ENCODE measurements at places on chromosomes 6 and 20.

DNA sequence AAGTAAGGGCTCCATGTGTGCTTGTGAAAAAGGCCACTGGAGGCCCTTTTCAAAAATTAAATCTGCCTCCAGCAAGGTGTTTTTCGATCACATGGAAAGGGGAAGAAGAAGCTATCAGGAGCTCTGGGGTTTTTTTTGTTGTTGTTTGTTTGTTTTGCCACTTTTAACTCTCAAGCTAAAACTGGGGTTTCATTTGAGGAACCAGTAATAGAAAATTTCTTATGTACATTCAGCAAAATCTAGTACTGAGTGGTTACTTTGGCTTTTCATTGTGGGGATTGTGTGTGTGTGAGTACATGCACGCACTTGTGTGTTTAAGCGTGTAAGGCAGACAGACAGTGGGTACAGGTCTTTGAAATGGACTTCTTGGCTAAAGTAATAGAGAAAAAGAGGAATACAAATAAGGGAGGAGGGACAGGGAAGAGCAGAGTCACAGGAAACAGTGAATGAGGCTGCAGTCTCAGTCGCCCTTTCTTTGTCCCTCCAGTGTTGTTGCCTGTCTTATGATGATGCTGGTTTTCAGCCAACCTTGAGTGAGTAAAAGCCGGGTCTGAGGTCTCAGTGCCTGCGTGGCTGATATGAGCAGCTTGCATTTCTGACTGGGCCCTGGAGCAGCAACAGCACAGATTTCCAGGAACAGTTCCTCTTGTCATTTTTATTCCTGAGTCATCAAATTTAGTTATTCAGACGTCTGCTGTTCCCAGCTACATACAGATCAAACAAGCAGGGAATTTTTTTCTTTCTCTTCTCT lies 26.2 kb downstream of the SLC16A10 start:
- peak; percentile 23 for DNase-seq

DNA sequence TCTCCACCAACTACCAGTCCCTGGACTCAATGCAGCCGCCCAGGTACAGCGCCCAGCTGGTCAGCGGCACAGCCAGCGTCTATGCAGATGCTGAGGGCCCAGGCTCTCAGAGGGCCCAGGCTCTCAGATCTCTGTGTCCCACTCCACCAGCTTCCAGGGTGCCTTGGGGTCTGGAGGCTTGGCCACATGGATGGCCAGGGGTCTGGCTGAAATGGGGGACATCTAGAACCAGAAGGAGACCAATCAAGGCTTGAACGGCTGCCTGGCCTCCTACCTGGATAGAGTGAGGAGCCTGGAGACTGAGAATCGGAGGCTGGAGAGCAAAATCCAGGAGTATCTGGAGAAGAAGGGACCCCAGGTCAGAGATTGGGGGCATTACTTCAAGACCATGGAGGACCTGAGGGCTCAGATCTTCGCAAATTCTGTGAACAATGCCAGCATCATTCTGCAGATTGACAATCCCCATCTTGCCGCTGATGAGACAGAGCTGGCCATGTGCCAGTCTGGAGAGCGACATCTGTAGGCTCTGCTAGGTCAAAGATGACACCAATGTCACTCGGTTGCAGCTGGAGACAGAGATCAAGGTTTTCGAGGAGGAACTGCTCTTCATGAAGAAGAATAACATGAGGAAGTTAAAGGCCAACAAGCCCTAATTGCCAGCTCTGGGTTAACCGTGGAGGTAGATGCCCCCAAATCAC lies 44.1 kb upstream of the GRM4 start:
- no peak for DNase-seq

GRCh38 chr20:46156065-46156464 lies 38.0 kb downstream of the CD40 start:
- no peak for DNase-seq

- DNase-seq: no peak
Observed at GRCh38 chr6:22024973-22025467, 271.8 kb downstream of the PRL start.

- peak; percentile 96 for DNase-seq
Observed at GRCh38 chr6:2634139-2634964, 116.4 kb downstream of the MYLK4 start.

- DNase-seq: no peak
Observed at GRCh38 chr6:116426551-116426950, 34.6 kb upstream of the CALHM6 start.

GRCh38 chr20:9319687-9320384 lies 194.6 kb upstream of the LAMP5 start:
- no peak for DNase-seq

GRCh38 chr6:1624851-1625781 lies 15.4 kb downstream of the FOXC1 start:
- DNase-seq: peak; percentile 80

- DNase-seq: peak; percentile 15
Observed at GRCh38 chr6:6586671-6587526, 1.6 kb upstream of the LY86 start.

GRCh38 chr20:19947611-19948264 lies 69.4 kb upstream of the NAA20 start:
- no peak for DNase-seq

DNA sequence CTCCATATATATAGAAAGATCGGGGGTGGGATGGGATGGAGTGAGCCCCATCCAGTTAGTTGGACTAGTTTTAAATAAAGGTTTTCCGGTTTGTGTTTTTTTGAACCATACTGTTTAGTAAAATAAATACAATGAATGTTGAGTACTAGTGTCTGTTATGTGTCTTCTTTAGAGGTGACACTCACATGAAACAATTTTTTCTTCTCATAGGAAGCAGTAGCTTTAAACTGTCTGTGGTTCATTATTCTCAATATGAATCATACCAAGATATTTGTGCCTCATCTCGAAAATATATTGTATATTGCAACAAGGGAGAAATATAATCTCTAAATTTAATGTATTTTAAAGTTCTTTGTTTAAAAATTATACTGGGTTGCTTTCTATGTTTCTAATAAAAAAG lies 33.4 kb downstream of the HSF2 start:
- DNase-seq: no peak

DNA sequence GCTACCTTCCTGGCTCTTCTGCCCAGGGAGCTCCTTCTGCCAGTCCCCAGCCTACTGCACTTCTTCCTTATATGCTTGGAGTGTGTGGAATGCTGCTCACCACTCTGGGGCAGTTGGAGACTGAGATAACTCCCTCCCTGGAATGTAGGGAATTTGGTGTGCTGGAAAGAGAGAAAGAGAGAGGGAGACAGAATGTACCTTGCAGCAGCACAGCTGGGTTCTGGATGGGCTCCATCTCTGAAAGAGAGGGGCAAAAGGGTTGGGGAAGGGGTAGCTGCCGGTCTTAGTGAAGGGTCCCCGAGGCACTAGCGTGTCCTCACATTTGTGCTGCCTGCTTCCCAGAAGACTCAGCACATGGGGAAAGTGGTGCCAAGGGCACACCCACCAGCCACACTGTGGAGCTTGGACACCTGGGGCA lies 40.2 kb upstream of the DDR1 start:
- peak; percentile 50 for DNase-seq

- DNase-seq: no peak
Observed at GRCh38 chr6:42740725-42741124, 5.2 kb downstream of the TBCC start.

DNA sequence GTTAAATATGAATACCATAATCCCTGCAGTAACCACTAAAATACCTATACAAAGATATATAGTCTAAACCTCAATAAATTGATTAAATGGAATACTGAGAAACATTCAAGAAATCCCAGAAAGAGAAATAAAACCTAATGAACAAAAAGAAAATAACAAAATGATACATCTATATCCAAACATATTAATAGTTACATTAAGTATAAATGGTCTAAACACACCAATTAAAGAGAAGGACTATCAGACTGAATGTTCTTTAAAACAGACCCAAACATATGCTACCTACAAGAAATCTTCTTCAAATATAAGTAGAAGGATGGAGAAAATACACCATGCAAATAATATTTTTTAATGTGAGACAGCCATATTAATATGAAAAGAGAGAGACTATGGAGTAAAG lies 22.0 kb downstream of the NINL start:
- no peak for DNase-seq

DNA sequence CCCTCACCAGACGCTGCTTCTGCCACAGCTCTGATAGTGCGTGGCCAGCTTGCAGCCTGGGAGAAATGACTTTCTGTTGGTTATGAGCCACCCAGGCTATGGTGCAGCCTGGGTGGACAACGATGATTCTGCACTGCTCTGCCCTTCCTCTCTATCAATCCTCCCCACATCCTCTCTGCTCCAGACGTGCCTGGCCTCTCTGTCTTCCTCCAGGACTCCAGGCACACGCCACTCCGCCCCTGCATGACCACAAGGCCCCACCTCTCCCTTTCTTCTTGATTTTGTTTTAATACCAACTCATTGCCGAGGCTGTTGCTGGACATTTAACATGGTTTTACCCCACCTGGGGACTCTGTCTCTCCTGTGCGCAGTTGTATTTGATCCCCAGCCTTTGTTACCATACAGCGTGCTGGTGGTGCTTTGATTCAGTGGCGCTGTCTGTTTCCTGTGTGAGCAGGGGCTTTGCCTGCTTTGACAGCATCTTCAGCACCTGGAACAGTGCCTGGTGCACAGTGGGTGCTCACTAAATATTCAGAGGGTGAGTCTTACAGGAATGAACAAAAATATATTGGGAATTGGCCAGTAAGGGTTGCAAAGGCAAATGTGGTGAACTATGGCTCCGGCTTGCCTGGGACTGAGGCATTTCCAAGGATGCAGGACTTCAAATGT lies 280.9 kb downstream of the CDH26 start:
- DNase-seq: no peak

GRCh38 chr20:50027611-50028105 lies 44.9 kb downstream of the SNAI1 start:
- no peak for DNase-seq

GRCh38 chr6:150494241-150494640 lies 105.4 kb upstream of the PLEKHG1 start:
- DNase-seq: no peak

DNA sequence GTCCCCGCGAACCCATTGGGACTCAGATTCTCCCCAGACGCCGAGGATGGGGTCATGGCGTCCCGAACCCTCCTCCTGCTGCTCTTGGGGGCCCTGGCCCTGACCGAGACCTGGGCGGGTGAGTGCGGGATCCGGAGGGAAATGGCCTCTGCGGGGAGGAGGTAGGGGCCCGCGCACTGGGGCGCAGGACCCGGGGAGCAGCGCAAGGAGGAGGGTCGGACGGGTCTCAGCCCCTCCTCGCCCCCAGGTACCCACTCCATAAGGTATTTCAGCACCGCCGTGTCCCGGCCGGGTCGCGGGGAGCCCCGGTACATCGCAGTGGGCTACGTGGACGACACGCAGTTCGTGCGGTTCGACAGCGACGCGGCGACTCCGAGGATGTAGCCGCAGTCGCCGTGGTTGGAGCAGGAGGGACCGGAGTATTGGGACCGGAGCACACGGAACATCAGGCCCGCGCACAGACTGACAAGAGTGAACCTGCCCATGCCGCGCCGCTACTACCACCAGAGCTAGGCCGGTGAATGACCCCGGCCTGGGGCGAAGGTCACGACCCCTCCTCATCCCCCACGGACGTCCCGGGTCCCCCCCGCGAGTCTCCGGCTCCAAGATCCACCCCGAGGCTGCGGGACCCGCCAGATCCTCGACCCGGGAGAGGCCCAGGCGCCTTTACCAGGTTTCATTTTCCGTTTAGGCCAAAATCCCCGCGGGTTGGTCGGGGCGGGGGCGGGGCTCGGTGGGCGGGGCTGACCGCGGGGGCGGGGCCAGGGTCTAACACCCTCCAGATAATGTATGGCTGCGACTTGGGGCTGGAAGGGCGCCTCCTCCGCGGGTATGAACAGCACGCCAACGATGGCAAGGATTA lies 15.7 kb upstream of the HLA-A start:
- peak; percentile 61 for DNase-seq

DNA sequence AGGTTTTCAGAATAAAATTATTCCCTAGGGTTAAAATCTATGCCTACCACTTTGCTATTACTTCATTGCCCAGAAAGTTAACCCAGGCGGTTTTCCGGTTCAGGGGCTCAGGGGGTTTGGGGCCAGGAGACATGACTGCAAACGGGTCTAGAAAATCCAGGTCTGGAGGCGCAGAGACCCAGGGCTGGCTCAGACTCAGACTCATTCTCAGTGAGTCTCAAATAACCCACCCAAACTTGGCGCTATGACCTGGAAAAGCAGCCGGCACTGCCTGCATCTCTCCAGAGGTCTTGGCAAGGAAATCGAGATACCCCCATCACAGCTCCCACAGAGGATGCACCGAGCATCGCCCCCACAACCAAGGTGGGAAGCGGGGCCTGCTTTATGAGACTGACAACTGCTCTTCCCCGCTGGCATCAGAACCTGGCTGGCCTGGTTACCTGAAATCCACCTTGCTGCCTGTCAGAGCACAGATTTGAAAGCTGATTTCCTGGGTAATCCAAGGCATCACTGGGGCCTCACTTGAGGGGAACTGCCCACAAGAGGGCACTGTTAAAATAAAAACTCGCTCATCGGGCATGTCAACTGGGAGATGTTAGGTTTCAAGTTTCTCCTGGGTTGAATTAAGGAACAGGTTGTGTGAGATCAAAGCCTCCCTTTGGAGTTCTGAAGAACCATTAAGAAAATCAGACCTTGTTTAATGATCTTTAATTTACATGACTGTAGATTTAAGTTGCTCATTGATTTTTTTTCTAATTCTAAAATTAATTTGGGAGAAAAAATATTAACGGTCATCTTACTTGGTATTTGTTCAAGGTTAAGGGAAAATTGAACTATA lies 55.1 kb downstream of the KIF16B start:
- peak; percentile 70 for DNase-seq

DNA sequence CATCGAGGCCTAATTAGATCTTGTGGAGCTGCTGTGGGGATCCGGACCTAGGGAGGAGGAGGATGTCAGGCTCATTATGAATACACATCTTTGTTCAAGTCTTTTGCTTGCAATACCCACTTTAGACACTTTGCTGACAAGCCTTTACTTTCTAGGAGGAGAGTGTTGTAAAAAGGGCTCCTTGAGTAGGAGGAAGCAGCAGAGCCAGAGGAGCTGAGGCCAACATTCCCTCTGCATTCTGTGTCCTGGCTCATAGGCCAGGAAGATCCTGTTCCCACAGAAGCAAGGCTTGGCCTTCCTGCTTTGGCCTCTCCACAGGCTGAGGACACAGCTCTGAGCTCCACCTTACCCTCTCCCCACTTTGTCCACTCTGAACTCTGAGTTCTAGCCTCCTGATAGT lies 67.1 kb downstream of the TPD52L1 start:
- peak; percentile 44 for DNase-seq

DNA sequence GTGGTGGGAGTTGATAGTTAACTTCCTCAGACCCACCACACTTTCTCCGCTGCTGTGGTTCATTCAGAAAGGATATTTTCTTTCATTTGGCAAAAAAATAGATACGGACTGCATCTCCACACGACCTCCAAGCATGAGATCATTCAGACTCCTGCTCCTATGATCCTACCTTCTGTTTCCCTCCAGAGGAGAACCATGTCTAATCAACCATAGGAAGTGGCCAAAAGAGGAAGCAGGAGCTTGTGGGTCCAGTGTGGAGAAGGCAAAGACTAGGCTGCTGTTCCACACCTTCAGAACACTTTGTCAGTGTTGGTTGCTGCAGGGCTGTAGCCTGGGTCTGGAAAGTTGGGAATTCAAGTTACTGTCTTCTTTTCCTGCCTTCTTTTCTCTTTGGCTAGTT lies 10.6 kb upstream of the KIF13A start:
- DNase-seq: no peak

Data from eye (tissue), 1 donor.